A549 (cell line): ENCODE measurements at places on chromosomes 1 and 21.

- DNase-seq: no peak
Observed at GRCh38 chr1:167635941-167636340, 5.9 kb downstream of the RCSD1 start.

GRCh38 chr1:183593356-183593755 is 3.1 kb upstream of the NCF2 start:
- no peak for DNase-seq

DNA sequence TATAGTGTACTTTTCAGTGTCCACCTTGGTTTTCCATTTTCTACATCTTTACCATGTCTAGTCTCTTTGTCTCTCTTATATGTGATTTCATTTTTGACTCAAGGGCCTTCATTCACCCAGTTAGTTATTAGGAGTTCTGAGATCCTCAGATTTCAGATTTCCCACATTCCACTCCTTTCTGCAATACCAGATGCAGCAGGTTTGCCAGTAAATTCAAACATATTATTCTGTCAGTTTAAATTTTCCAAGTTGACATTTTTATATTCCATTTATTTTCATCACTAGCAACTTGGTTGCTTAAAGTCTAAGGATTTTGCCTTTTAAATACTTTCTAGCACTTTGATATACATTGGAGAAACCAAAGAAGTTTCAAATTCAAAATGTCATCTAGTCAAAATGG is 42.4 kb downstream of the ABL2 start:
- no peak for DNase-seq

DNA sequence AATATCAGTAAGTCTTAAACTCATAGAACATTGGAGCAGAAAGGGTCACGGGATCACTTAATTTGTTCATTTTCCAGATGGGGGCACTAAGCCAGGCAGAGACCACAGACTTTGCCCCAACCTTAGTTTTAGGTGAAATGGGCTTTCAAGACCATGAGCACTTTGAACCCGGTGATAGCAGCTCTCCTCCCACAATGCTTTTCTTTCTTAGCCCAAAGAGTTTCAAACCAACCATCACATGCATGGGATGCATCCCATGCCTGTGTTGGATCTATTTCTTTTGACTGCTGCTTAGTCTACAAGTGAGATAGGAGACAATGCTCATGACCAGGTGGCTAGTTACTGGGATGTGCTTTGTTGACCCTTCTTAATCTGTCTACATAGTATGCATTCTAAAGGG is 240.6 kb downstream of the NUF2 start:
- no peak for DNase-seq

- no peak for DNase-seq
Observed at GRCh38 chr21:15729346-15729673, 472 bp upstream of the USP25 start.

DNA sequence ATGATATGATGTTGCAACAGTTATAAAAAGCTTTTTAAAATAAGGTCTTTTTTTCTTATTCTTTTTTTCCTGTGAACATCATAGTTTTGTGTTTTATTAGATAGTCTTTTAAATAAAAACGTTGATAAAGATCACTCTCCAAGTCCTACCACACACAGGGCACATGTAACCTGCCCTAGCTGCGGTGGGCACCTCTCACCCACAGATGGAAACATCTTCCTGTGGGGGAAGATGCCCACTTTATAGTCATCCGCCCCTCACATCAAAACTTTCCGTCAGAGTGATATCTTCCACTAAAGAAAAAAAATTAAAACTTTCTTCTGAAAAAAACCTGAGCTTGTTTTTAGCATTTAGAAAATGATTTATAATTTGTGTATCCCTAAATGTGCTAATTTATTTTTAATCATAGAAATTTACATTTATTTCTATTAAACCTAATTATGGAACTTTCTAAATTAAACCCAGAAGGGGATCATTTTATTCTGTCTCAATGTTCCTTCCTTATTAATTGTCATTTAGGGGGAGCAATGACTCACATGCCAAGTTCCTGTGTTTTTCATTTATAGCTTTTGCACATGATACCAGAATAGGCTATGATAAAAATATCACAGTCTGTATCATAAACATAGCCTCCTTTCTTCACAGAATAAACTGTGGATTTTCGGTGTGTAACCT is 24.7 kb downstream of the TNFRSF9 start:
- DNase-seq: no peak

GRCh38 chr21:42599962-42600361 is 53.5 kb upstream of the PDE9A start:
- no peak for DNase-seq

DNA sequence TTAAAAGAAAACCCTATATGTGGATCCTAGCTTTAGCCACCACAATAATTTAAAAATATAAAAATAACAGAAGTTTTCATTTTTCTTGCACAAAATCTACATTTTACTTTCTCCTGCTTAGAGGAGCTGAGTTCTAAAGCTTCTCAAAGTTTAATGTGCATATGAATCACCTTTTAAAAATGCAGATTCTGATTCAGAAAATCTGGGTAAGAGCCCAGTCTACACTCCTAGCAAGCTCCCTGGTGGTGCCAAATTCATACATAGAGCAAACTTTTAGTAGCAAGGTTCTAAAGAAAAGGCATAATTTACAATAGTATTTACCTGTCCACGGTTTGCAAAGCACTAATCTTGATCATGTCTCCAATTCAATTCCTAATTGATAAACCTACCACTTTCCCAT is 19.3 kb downstream of the RSBN1 start:
- no peak for DNase-seq

DNA sequence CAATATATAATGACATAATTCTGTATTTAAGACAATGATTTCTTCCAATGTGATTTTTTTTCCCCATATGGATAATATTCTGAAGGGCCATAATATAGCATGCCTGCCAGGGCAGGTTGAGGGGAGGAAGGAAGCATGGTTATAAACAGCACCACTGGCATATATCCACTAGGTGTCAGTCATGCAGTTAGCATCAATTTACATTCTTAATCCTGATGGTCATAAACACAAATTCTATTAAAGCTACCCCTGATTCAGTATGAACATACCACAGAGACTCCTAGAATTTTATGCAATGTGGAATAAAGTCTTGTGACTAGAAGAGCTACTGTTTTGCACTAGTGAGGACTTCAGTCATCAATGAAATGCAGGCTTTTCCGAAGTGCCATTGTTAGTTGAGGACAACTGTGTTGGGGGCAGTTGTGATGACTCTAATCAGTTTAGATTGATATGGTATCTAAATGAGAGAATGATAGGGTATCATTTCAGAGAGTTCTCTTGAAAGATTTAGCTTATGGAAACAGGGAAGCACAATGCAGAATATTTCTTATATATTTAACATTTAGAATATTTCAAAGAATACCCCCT is 342.7 kb upstream of the NR5A2 start:
- peak; percentile 56 for DNase-seq
